Endothelial cell (in vitro differentiated cells): ENCODE measurements at places on chromosomes 16 and 17.
A peak's percentile ranks its signal among the peaks of the same experiment; 100 is the strongest.

GRCh38 chr17:34379868-34380267, 16.8 kb upstream of the CCL1 start:
- no peaks in the 10 kb centered on the region for H3K27me3 ChIP-seq
- H3K27ac ChIP-seq, result no peak overlapping the region
- no peak overlapping the region for H3K4me3 ChIP-seq
- H3K4me1 ChIP-seq, result peaks cover 9% of the 10 kb centered on the region
- no peak for DNase-seq
- H3K36me3 ChIP-seq, result no peaks in the 10 kb centered on the region

DNA sequence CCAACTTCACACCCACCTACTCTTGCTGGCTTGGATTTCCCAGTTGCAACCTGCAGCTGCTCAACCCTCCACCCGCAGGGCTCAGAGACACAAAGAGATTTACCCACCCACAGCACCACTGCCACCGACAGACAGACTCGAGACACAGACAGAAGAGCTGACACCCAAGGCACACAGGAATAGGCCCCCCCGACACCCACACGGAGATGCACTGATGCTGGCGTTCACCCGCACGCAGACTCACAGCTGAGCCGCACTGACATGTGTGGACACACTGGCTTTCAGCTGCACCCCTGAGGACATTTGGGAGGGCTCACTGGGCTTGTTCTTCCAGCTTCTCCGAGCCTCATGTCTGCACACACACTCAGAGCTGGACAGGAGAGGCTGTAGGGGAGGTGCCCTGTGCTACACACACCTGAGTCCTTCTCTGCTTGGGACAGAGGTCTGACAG, 8.2 kb downstream of the STX1B start:
- no peak overlapping the region for H3K4me3 ChIP-seq
- no peak for DNase-seq
- no peaks in the 10 kb centered on the region for H3K36me3 ChIP-seq
- H3K27me3 ChIP-seq, result peaks cover 6% of the 10 kb centered on the region
- no peaks in the 10 kb centered on the region for H3K4me1 ChIP-seq

GRCh38 chr16:25011891-25012514, 3.2 kb downstream of the ARHGAP17 start:
- peaks cover 33% of the 10 kb centered on the region for H3K4me1 ChIP-seq
- no peak overlapping the region for H3K27ac ChIP-seq
- peaks cover 12% of the 10 kb centered on the region for H3K36me3 ChIP-seq
- H3K27me3 ChIP-seq, result no peaks in the 10 kb centered on the region
- no peak overlapping the region for H3K4me3 ChIP-seq
- no peak for DNase-seq

DNA sequence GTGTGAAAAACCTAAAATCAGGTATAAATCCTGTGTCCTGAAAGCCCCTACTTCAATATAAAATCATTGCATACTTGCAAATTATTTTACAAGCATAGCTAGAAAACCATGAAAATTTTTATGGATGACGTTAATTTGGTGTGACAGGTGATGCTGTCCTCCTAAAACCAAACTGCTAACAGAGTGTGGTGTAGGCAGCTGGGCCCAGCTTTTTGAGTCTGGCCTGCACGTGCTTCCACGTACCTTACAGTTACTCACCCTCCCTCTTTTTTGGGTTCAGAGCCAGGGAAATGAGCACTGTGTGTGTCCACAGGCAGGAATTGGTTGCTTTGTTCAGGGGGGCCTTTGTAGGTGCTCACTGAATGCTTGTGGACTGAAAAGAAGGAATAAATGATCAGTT, 36.4 kb downstream of the CLEC16A start:
- H3K36me3 ChIP-seq, result peaks cover 18% of the 10 kb centered on the region
- H3K4me1 ChIP-seq, result peaks cover 27% of the 10 kb centered on the region
- H3K27me3 ChIP-seq, result peaks cover 5% of the 10 kb centered on the region
- no peak overlapping the region for H3K27ac ChIP-seq
- no peak for DNase-seq

- peaks cover 25% of the 10 kb centered on the region for H3K36me3 ChIP-seq
- H3K27ac ChIP-seq, result no peak overlapping the region
- H3K4me1 ChIP-seq, result peaks cover 9% of the 10 kb centered on the region
- no peak for DNase-seq
- no peak overlapping the region for H3K4me3 ChIP-seq
Measured at GRCh38 chr16:19123535-19124178, 9.9 kb downstream of the ITPRIPL2 start.

- H3K27ac ChIP-seq, result no peak overlapping the region
- H3K27me3 ChIP-seq, result peaks cover 1% of the 10 kb centered on the region
- no peak for DNase-seq
- peaks cover 4% of the 10 kb centered on the region for H3K36me3 ChIP-seq
- no peaks in the 10 kb centered on the region for H3K4me1 ChIP-seq
Measured at GRCh38 chr16:6853565-6853964, 479.1 kb upstream of the RBFOX1 start.

DNA sequence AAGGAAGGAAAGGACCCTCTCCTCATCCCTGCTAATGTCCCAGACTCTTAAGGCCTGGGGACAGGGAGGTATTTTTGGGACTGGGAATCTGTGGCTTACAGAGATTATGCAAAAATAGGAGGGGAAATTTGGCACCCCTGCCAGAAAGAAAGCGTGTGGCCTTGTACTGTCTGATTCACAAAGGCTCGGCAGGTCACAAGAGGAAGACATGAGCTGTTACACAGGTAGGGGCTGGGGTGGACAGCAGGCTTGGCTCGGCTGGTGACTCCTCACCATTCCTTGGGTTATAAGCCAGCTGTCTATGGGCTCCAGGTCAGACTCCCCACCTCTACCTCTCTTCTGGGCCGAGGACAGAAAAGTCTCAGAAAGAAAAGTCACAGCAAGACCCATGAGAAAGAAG, 20.7 kb upstream of the SREBF1 start:
- DNase-seq, result no peak
- H3K36me3 ChIP-seq, result no peaks in the 10 kb centered on the region
- H3K27me3 ChIP-seq, result peaks cover 3% of the 10 kb centered on the region
- peaks cover 2% of the 10 kb centered on the region for H3K4me1 ChIP-seq
- no peak overlapping the region for H3K27ac ChIP-seq
- H3K4me3 ChIP-seq, result no peak overlapping the region

GRCh38 chr17:63040816-63041215, 74.8 kb downstream of the TANC2 start:
- no peaks in the 10 kb centered on the region for H3K27me3 ChIP-seq
- no peak for DNase-seq
- no peaks in the 10 kb centered on the region for H3K36me3 ChIP-seq
- H3K4me1 ChIP-seq, result peaks cover 2% of the 10 kb centered on the region

DNA sequence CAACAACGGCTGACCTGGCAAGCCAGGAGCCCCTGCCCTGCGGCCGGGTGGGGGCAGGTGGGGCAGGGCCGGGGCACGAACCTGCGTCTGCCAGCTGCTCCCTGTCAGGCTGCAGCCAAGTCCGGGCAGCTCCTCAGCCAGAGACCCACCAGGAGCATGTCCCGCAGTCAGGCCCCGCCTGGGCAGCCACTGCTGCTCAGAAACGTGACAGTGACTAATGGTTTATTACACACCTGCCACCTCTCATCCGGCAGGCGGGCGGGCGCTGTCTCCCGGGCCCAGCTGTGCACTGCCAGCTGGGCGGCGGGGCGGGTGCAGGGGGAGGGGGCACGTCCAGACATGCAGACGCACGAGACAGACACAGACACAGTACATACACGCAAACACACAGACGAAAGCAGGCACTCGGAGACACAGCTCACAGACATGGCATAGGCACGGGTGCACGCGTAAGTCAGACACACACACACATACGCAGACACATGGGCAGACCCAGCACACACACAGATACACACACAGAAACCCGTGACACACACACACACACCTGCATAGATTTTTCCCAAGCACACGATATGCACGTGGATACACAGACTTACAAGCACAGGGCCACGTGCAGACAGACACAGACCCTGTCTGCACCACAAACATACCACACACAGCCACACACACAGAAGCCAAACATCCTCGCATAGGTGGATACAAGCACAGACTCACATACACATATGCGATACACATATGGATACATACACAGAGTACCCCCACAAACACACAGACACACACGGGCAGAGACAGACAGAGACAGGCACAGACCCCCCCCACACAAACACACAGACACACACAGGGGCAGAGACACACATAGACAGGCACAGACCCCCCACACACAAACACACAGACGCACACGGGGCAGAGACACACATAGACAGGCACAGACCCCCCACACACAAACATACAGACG, 248.3 kb upstream of the CIBAR2 start:
- H3K4me1 ChIP-seq, result peaks cover 3% of the 10 kb centered on the region
- H3K27me3 ChIP-seq, result peaks cover 13% of the 10 kb centered on the region
- no peak for DNase-seq
- no peak overlapping the region for H3K4me3 ChIP-seq

DNA sequence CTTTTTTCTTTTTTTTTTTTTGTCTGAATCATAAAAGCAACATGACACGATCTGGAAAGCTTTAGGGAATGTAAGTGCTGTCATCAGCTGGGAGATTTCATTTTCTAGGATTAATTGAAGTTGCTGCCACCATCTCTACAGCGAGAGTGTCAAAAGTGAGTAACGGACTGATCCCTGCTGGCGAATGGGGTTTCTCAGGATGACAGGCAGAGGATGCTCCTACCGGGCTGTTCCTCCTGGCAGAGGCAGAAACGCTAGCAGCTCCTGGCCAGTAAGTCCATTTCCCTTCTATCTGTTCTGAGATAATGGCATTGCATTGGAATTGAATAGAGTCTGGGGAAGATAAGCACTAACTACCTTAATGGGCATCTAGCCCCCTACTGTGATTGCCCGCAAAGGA, 80.5 kb upstream of the KIFC3 start:
- peaks cover 4% of the 10 kb centered on the region for H3K27me3 ChIP-seq
- no peak overlapping the region for H3K4me3 ChIP-seq
- no peaks in the 10 kb centered on the region for H3K36me3 ChIP-seq
- H3K27ac ChIP-seq, result no peak overlapping the region

DNA sequence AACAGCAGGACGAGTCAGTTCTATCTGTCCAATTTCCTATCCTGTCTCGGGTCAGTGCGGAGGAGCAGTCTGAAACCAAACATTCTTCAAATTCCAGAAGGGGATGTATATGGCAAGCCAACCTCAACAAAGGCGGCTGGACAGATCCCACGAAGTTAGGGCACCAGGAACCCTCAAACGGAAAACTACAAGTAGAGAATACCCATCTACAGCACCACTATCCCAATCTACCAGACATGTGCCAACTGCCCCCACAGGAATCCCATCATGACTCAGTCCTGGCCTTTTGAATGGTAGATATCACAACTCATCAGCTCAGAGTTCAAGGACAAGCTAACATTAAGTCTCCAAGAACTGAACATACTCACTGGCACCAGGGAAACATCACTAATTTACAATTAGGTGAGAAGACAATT, 2.3 kb downstream of the NAT9 start:
- no peak for DNase-seq
- H3K4me1 ChIP-seq, result peaks cover 27% of the 10 kb centered on the region
- no peak overlapping the region for H3K4me3 ChIP-seq
- H3K36me3 ChIP-seq, result peaks cover 18% of the 10 kb centered on the region
- peaks cover 17% of the 10 kb centered on the region for H3K27me3 ChIP-seq
- no peak overlapping the region for H3K27ac ChIP-seq

- no peak overlapping the region for H3K4me3 ChIP-seq
- H3K27ac ChIP-seq, result no peak overlapping the region
- DNase-seq, result no peak
- peaks cover 3% of the 10 kb centered on the region for H3K27me3 ChIP-seq
Measured at GRCh38 chr17:8927395-8927794, 38.1 kb downstream of the PIK3R5 start.

DNA sequence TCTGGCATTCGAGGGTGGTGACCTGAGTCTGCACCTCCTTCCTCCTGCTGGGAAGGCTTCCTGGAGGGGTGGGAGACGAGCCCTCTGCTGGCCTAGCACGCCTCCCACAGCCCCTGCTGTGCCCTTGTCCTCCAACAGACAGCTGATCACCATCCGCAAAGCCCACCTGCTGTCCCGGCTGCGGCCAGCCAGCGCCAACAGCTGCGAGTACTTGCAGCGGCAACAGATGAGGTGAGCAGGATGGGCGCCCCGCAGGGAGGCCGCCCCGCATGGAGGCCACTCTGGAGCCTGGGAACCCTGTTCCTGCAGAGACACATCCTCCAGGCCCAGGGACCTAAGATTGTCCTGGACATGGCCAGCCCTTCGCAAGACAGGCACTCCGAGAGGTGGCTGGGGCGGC, 21.6 kb downstream of the UBALD1 start:
- H3K27me3 ChIP-seq, result peaks cover 5% of the 10 kb centered on the region
- no peaks in the 10 kb centered on the region for H3K4me1 ChIP-seq
- H3K4me3 ChIP-seq, result no peak overlapping the region
- DNase-seq, result no peak
- H3K36me3 ChIP-seq, result no peaks in the 10 kb centered on the region

DNA sequence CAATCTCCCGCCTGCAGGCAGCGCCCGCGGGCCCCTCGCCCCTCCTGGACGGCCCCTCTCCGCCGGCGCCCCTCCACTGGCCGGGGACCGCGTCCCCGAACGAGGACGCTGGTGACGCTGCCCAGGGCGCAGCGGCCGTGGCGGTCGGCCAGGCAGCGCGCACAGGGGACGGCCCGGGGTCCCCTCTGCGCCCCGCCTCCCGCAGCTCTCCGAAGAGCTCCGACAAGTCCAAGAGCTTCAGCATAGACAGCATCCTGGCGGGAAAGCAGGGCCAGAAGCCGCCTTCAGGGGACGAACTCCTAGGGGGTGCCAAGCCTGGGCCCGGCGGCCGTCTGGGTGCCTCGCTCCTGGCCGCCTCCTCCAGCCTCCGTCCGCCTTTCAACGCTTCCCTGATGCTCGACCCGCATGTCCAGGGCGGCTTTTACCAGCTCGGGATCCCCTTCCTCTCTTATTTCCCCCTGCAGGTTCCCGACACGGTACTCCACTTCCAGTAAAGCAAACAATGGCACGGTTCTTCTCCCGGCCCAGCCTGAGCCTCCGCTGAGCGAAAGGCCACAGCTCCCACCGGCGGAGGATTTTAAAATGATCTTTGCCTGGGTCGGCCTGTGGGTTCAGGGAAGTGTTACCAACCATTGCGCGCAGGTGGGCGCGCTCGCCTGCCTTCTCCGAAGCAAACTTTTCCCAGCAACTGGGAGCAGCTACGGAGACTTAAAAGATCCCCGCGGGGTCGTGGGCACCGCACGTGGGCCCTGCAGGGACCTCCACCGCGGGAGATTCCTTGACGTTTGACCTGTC, 1.1 kb downstream of the FOXL1 start:
- H3K36me3 ChIP-seq, result peaks cover 5% of the 10 kb centered on the region
- H3K4me1 ChIP-seq, result peaks cover 41% of the 10 kb centered on the region
- H3K4me3 ChIP-seq, result peak overlapping the region; percentile 90
- H3K27me3 ChIP-seq, result peaks cover 22% of the 10 kb centered on the region
- peak; percentile 25 for DNase-seq

GRCh38 chr16:61403386-61403785, 632.9 kb downstream of the CDH8 start:
- H3K36me3 ChIP-seq, result no peaks in the 10 kb centered on the region
- no peak overlapping the region for H3K27ac ChIP-seq
- no peak for DNase-seq
- H3K4me1 ChIP-seq, result no peaks in the 10 kb centered on the region
- H3K27me3 ChIP-seq, result no peaks in the 10 kb centered on the region
- H3K4me3 ChIP-seq, result no peak overlapping the region

- DNase-seq, result no peak
- peaks cover 54% of the 10 kb centered on the region for H3K4me1 ChIP-seq
- H3K27me3 ChIP-seq, result peaks cover 6% of the 10 kb centered on the region
- H3K4me3 ChIP-seq, result peak overlapping the region; percentile 44
- H3K36me3 ChIP-seq, result peaks cover 11% of the 10 kb centered on the region
- H3K27ac ChIP-seq, result peak overlapping the region; percentile 75
Measured at GRCh38 chr17:42409523-42410318, 13.3 kb downstream of the CAVIN1 start.

GRCh38 chr16:67709050-67709449, 10.1 kb downstream of the GFOD2 start:
- H3K4me3 ChIP-seq, result no peak overlapping the region
- H3K27me3 ChIP-seq, result no peaks in the 10 kb centered on the region
- peaks cover 5% of the 10 kb centered on the region for H3K36me3 ChIP-seq
- no peak for DNase-seq
